Uterus (tissue), 4 donors: ENCODE measurements at places on chromosomes 12 and 14. TPM values are rescaled to one million over a fixed set of nuclear protein-coding genes. Genes with fewer than 3 reads are reported as not detected.

- H3K27ac ChIP-seq: no peak overlapping the region
- peak; percentile 31 for DNase-seq
- H3K27me3 ChIP-seq: no peaks in the 10 kb centered on the region
- no peak overlapping the region for H3K4me3 ChIP-seq
- H3K36me3 ChIP-seq: no peaks in the 10 kb centered on the region
- no peaks in the 10 kb centered on the region for H3K4me1 ChIP-seq
These were observed 168.3 kb downstream of the DUSP6 start for GRCh38 chr12:89183985-89184435.

The ALX1 gene
- not detected for total RNA-seq

The ZDHHC22 gene
- not detected for total RNA-seq

The PIK3C2G gene
- total RNA-seq: under 0.01 TPM

GRCh38 chr14:86665975-86666374 is 1136.0 kb downstream of the FLRT2 start:
- DNase-seq: no peak
- no peak overlapping the region for H3K27ac ChIP-seq
- H3K4me1 ChIP-seq: no peaks in the 10 kb centered on the region
- no peaks in the 10 kb centered on the region for H3K36me3 ChIP-seq
- no peak overlapping the region for H3K4me3 ChIP-seq

DNA sequence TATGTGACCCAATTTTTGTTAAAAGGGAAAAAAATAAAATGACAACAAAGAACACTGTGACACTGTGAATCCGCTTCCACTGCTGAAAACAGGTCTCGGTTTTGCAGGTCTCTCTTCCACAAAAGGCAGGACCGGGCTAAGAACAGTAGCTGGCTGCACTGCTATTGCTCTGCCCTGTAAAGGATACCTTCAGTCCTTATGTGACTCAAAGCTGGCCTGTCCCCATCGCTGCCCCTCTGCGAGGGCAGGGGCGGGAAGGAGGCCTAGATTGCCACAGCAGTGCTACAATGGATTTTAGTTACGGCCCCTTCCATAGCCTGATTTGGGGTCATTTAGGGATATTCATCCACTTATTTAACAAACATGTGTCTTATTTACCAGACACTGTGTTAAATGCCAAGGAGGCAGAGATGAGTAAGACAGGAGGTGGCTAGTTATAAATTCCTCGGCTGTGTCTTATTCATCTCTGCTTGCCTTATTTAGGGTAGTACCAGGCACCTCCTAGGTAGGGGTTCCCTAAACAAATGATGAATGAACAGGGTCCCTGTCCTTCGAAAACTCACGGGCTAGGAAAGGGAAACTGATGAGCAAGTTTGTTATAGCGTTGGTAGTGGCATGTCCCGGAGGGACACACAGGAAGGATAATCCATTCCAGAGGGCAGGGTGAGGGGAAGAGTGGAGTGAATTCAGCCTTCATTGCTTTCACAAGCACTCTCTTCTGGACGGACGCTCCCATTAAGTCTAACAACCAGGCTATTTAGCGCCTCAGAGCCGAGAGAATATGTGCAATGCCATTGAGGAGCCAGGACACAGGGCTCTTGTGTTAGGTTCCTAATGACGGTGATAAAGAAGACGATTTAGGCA is 73.3 kb downstream of the EID3 start:
- H3K36me3 ChIP-seq: no peaks in the 10 kb centered on the region
- no peaks in the 10 kb centered on the region for H3K27me3 ChIP-seq
- no peak for DNase-seq

DNA sequence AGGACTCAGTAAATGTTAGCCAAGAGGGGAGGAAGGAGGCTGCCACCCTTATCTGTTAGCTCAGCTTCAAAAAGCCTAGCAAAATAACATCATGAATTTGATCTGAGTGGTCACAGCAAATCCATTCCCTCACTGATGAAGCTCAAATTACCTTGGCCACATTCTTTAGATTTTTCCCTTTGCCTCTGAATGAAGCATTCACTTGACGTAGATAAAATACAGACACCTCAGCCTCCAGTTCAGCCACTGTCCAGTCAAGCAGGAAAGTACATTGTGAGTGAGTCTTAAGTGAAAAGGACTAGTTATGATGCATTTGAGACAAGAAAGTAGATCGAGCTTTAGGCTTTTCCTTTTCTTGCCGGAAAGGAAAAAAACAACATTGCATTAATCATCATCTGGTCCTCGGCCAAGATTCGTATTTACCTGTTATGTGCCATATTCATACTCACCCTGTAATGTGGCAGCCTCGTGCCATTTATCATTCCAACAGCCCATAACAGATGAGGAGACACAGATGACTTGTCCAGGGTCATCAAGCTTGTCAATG is 146.5 kb downstream of the ETV6 start:
- H3K36me3 ChIP-seq: no peaks in the 10 kb centered on the region
- no peaks in the 10 kb centered on the region for H3K4me1 ChIP-seq
- no peak overlapping the region for H3K4me3 ChIP-seq
- DNase-seq: no peak
- no peak overlapping the region for H3K27ac ChIP-seq

DNA sequence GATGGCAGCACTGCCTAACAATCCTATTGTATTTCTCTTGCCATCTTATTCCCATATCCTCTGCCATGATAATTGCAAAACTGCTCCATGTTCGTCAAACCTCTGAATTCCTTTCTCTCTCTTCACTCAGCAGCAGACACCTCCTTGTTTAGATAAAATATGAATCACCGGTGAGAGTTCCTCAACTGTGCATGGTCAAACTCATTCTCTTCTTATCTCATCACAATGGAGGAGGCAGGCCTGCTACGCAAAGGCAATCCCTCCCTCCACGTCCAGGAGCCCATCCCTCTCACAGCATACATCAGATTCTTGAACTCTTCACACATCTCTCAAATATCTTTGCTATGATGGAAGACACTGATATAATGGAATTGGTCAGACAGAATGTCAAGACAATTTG is 90.1 kb upstream of the DAAM1 start:
- H3K36me3 ChIP-seq: no peaks in the 10 kb centered on the region
- H3K27me3 ChIP-seq: no peaks in the 10 kb centered on the region
- H3K4me1 ChIP-seq: no peaks in the 10 kb centered on the region
- DNase-seq: no peak

The STYK1 gene
- total RNA-seq: not detected

DNA sequence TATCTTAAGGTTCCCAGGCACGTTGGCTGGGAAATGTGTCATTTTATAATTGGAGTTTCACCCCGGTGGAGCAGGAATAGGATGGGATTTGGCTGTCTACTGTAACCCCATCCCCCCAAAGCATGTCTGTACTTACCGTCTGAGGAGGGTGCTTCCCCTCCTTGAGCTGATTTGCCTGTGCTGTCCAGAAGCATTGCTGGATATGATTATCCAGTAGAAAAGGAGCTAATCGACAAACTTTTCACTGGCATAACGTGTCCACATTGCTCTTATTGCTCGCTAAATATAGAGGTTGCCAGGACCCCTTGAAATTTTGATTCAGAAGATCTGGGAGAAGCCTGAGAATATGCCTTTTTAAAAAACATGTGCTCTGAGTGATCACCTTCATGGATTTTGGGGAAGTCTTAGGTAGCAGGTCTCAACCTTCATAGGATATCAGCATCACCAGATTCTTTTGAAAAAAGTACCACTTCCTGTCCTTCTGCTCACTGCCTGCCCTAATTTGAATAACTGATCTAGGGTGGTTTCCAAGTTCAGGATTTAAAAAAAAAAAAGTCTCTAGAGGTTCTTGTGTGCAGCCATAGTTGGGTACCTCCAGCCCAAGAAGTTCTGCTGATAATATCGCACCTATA is 80.4 kb upstream of the KCNA1 start:
- no peak overlapping the region for H3K4me3 ChIP-seq
- no peak for DNase-seq
- H3K27me3 ChIP-seq: no peaks in the 10 kb centered on the region
- no peaks in the 10 kb centered on the region for H3K36me3 ChIP-seq

DNA sequence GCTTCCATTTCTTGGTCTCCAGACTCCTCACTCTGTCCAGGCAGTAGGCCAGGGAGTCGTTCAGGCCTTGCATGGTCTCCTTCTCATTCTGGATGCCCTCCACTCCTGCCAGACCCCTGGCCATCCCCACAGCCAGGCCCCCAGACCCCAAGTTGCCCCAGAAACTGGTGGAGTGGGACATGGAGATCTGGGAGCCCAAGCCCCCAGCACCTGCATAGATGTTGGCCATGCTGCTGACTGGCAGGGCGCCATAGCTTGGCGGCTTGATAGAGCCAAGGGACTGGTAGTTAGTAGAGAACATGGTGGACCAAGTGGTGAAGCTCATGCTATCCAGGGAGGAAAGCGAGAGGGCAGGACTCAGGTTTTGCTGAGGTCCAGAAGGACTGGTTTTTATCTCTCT is 21.2 kb upstream of the INSM2 start:
- no peak overlapping the region for H3K4me3 ChIP-seq
- no peaks in the 10 kb centered on the region for H3K4me1 ChIP-seq
- DNase-seq: no peak

- H3K4me3 ChIP-seq: no peak overlapping the region
- DNase-seq: no peak
- H3K27me3 ChIP-seq: no peaks in the 10 kb centered on the region
- H3K36me3 ChIP-seq: no peaks in the 10 kb centered on the region
- no peak overlapping the region for H3K27ac ChIP-seq
These were observed 10.1 kb downstream of the SETD1B start for GRCh38 chr12:121813951-121814350.

The TRIM9 gene
- total RNA-seq: 3.9 TPM

DNA sequence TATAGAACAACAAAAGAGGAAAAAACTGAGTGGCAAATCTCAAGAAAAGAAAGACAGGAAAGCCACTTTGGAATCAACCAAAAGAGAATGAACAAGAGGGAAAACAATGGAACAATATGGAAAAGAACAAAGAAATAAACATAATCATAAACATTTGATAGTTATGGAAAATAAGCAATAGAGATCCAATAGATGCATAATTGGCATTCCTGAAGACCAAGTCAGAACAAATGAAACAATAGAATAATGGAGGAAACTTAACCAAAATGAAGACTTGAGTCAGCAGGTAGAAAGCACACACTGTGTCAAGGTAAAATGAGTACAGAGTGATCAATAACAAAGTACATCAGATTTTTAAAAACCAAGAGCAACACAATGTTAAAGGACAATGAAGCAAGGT is 10.1 kb upstream of the RPS6KA5 start:
- H3K36me3 ChIP-seq: no peaks in the 10 kb centered on the region
- H3K4me1 ChIP-seq: no peaks in the 10 kb centered on the region
- H3K27ac ChIP-seq: no peak overlapping the region

DNA sequence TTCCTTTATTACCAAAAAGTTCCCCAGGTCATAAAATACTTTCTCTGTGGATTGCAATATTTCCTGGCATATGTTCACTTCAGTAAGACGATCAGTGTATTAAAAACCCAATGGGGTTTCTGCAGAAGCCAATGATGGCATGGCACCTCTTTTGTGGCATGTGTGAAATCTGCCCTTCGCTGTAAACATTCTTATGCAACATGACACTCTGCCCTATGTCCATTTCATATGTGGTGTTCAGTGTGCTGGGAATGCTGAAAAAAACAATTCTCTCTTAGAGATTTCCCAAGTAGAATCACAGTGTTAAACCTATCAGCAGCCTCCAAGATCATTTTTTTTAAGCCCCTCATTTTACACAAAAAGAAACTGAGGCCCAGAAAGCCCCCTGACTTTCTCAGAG is 2.3 kb upstream of the MYBPC1 start:
- H3K27me3 ChIP-seq: peaks cover 4% of the 10 kb centered on the region
- no peak overlapping the region for H3K27ac ChIP-seq
- no peaks in the 10 kb centered on the region for H3K4me1 ChIP-seq
- DNase-seq: no peak
- no peak overlapping the region for H3K4me3 ChIP-seq

GRCh38 chr14:47660158-47660557 is 15.2 kb downstream of the MDGA2 start:
- DNase-seq: no peak
- H3K4me1 ChIP-seq: no peaks in the 10 kb centered on the region
- H3K27me3 ChIP-seq: no peaks in the 10 kb centered on the region
- no peak overlapping the region for H3K27ac ChIP-seq
- no peaks in the 10 kb centered on the region for H3K36me3 ChIP-seq

GRCh38 chr14:28240909-28241308 is 525.7 kb upstream of the FOXG1 start:
- H3K4me1 ChIP-seq: no peaks in the 10 kb centered on the region
- H3K27ac ChIP-seq: no peak overlapping the region
- no peaks in the 10 kb centered on the region for H3K27me3 ChIP-seq
- H3K36me3 ChIP-seq: no peaks in the 10 kb centered on the region
- H3K4me3 ChIP-seq: no peak overlapping the region

- peak overlapping the region; percentile 67 for H3K27ac ChIP-seq
- no peaks in the 10 kb centered on the region for H3K36me3 ChIP-seq
- H3K4me3 ChIP-seq: peak overlapping the region; percentile 48
- peaks cover 6% of the 10 kb centered on the region for H3K4me1 ChIP-seq
These were observed 1.4 kb downstream of the LRFN5 start for GRCh38 chr14:41607966-41608663.

- H3K4me1 ChIP-seq: no peaks in the 10 kb centered on the region
- no peak for DNase-seq
- no peaks in the 10 kb centered on the region for H3K36me3 ChIP-seq
- peak overlapping the region; percentile 39 for H3K4me3 ChIP-seq
These were observed 367 bp downstream of the GALNT16 start for GRCh38 chr14:69260190-69260860.

GRCh38 chr14:33814010-33814409 is 136.9 kb downstream of the EGLN3 start:
- no peaks in the 10 kb centered on the region for H3K4me1 ChIP-seq
- DNase-seq: no peak
- no peak overlapping the region for H3K27ac ChIP-seq
- no peaks in the 10 kb centered on the region for H3K36me3 ChIP-seq

GRCh38 chr14:95761436-95761835 is 47.5 kb upstream of the TCL1A start:
- H3K4me1 ChIP-seq: no peaks in the 10 kb centered on the region
- H3K4me3 ChIP-seq: no peak overlapping the region
- no peak overlapping the region for H3K27ac ChIP-seq
- H3K36me3 ChIP-seq: no peaks in the 10 kb centered on the region
- H3K27me3 ChIP-seq: no peaks in the 10 kb centered on the region

GRCh38 chr12:65139389-65139788 is 18.3 kb upstream of the WIF1 start:
- no peaks in the 10 kb centered on the region for H3K36me3 ChIP-seq
- no peaks in the 10 kb centered on the region for H3K4me1 ChIP-seq
- no peaks in the 10 kb centered on the region for H3K27me3 ChIP-seq
- H3K4me3 ChIP-seq: no peak overlapping the region

- H3K36me3 ChIP-seq: no peaks in the 10 kb centered on the region
- peak overlapping the region; percentile 86 for H3K27ac ChIP-seq
- DNase-seq: no peak
- no peaks in the 10 kb centered on the region for H3K27me3 ChIP-seq
- peaks cover 9% of the 10 kb centered on the region for H3K4me1 ChIP-seq
These were observed 338.4 kb downstream of the RAD51B start for GRCh38 chr14:68157971-68158371.

DNA sequence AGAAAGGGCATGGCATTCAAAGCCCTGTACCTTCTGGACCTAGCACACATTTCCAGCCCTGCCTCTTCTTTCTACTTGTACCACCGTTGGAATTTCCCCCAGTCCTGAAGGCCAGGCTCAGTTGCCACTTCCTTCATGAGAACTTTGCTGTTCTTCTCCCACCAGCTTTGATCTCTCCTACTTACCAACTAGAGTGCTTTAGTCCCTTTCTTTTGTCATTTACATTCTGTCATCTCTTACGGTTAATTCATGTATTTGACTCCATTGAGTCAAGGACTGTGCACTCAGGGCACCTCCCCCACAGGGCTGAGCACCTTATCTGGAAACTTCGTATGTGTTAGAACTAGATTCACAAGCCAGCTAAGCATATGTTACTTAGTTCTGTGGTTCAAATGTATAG is 26.3 kb downstream of the BICDL1 start:
- H3K27ac ChIP-seq: no peak overlapping the region
- H3K4me3 ChIP-seq: no peak overlapping the region
- no peaks in the 10 kb centered on the region for H3K4me1 ChIP-seq
- H3K27me3 ChIP-seq: no peaks in the 10 kb centered on the region
